ENCODE measurements at places on chromosomes 1 and 21. TPM values are rescaled to one million over a fixed set of nuclear protein-coding genes. Genes with fewer than 3 reads are reported as not detected.

GRCh38 chr1:26119892-26120608 lies 8.4 kb downstream of the PDIK1L start:
- no peak for DNase-seq

GRCh38 chr1:203173566-203173965 lies 2.1 kb downstream of the MYBPH start:
- DNase-seq: no peak

GRCh38 chr1:14686701-14687100 lies 88.2 kb downstream of the KAZN start:
- DNase-seq: no peak

GRCh38 chr1:10033359-10033845 lies 644 bp downstream of the UBE4B start:
- DNase-seq: no peak

DNA sequence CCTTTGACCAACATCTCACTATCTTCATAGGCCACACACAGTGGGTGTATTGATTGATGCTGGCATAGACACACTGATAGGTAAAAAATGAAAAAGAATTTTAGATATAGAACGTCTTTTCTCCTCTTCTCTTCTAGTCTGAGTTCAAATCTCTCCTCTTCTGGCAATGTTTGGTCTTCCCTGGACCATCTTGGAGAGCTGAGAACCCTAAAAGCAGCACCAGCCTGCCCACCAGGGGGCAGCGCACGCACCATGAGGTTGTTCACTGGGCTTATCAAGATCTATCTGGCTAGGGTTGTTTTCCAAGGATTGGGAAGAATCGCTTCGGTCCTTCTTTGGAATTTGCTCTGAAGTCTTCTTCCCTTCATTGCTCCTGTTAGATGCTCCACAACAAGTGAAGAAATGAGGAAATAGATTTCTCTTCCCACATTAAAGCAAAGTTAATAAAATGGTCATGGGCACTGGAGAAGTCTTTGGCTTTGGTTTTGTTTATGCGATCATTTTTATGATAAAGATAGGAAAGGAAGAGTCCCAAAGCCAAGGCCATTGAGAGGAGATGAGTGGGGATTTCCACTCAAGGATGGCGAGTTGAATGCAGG lies 104.0 kb upstream of the OLIG2 start:
- peak; percentile 72 for DNase-seq

DNA sequence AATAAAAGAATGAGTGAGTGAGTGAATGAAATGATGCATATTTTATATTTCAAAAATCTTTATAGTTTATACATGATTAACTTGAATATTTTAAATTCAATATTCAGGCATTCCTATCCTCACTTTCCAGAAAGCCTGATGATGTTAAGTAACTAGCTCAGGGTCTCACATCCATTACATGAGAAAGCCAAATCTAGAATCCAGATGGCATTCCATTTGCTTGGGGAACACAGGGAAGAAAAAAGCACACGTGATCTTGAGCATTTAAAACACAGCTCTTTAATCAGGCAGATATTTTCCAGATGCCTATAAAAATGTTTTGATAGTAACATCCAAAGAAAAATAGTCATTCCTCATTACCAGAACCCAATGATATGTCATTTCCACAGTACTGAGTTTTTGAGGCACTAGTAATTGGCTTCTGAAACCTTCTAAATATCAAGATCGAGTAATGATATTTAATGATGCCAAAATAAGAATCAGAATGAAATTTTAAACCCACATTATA lies 291.9 kb downstream of the DSCAM start:
- no peak for DNase-seq

- DNase-seq: no peak
Observed at GRCh38 chr1:91556556-91556955, 55.9 kb downstream of the CDC7 start.

DNA sequence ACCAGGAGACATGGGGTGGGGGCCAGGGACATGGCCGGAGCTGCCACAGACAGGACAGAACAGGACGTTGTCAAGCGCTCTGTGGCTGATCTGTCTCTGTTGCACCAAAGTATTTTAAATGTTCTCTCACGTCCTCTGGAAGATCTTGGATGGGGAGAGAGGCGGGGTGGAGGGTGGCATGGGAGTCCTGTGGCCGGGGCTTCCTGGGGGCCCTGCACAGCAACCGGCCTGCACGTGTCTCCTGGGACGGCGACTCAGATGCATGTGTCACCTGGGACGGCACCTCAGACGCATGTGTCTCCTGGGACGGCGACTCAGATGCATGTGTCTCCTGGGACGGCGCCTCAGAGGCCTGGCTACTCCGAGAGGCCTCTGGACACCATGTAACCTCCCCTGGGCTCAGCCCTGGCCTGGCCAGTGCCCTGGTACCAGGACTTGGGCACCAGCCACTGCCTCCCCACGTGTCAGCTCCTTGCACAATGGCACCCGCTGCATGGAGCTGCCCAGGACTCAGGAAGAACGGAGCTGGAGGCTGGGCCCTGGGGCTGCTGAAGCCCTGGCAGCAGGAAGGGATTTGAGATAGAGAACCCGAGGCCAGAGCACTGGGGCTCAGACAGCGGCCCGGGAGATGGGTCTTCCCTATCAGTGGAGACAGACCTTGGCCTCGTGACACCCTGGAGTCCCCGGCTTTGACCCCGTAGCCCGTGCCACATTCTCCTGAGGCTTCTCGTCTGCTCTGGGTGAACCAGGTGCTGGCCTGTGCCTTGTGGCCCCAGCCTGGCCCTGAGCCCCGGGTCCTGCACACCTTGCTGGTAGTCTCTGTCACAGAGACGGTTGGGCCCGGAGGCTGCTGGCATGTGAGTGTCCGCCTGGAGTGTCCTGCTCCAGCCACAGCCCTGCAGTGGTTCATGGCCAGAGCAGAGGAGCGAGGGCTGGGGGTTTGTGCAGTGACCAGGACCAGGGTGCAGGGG lies 14.7 kb upstream of the SLC19A1 start:
- peak; percentile 45 for DNase-seq

DNA sequence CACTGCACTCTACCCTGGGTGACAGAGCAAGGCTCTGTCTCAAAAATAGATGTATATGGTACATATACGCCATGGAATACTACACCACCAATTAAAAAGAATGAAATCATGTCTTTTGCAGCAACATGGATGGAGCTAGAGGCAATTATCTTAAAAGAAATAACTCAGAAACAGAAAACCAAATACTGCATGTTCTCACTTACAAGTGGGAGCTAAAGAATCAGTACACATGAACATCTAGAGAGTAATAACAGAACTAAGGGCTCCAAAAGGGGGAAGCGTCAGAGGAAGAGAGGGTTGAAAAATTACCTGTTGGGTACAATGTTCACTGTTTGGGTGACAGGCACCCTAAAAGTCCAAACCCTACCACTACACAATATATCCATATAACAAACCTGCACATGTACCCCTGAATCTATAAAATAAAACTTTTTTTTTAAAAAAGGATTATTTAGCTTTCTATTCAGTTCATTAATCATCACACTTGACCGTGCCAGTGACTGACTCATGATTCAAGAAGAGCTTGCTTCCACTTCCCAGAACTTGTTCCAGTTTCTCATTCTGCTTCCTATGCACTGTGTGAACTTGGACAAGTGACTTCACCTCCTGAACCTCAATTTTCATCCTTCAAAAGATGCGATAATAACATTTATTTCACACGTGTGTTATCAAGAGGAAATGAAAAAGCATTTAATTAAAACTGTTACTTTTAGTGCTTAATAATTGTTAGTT lies 109.6 kb downstream of the PLPP3 start:
- no peak for DNase-seq

DNA sequence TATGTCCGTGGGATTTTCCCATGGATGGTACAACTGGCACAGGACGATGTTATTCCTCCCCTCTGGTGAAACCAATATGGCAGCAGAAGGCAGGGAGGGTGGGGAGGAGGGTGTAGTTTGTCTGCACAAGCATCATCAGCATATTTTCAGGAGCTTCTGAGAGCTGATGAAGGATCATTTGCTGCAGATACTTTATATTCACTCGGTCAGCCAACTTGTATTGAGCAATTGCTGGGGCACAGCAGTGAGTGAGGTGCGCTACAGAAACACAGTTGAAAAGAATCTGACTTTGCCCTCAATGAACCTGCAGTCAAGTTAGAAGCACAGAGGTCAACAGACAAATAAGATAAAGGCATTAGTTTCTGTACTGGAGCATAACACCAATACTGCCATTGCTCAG lies 13.0 kb downstream of the PKP1 start:
- DNase-seq: no peak

GRCh38 chr1:45331436-45332345 lies 5.0 kb downstream of the HPDL start:
- no peak for DNase-seq

GRCh38 chr21:40638466-40639251 lies 208.3 kb downstream of the DSCAM start:
- DNase-seq: no peak

DNA sequence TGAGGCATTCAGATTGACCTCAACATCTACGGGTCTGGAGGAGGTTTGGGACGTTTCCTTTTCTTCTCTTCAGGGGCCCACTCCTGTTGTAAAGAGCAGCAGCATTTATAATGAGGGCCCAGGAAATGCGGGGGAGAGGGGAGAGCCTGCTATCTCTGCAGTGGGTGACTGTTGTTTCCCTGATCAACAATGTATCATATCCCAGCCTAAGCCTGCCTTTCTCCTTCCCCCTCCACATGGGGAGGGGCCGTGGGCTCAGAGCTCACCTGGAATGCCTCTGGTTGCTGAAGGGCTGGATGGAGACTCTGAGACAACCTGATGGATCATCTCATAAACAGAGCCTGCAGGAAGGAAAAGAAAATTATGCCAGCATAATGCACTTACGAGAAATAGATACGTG lies 36.0 kb upstream of the HAO2 start:
- DNase-seq: no peak

DNA sequence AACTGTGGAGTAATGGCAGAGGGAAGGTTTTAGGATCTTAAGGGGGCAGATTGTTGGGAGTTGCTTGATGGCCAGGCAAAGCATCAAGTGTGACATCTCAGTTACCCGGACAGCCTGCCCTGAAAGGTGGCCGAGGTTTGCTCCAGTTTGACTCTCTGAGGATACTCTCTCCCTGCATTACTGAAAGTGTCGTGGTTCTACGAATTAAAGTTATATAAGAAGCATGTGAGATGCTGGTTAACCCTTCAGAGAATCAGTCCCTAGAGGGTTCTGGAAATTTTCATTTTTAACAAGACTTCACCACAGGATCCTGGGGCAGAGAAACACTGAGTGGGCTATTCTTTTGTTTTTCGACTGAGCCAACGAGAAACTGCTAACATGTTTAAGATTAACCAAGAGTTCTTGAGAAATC lies 689 bp upstream of the ZNF644 start:
- DNase-seq: no peak

GRCh38 chr1:79373481-79374125 lies 367.1 kb upstream of the ADGRL4 start:
- no peak for DNase-seq

- DNase-seq: no peak
Observed at GRCh38 chr1:147560765-147561471, 19.6 kb downstream of the BCL9 start.

- DNase-seq: no peak
Observed at GRCh38 chr1:107789817-107790524, 175.0 kb downstream of the VAV3 start.

GRCh38 chr1:7493711-7494454 lies 277.2 kb upstream of the VAMP3 start:
- DNase-seq: no peak

GRCh38 chr1:154469844-154470560 lies 32.0 kb upstream of the TDRD10 start:
- DNase-seq: no peak

DNA sequence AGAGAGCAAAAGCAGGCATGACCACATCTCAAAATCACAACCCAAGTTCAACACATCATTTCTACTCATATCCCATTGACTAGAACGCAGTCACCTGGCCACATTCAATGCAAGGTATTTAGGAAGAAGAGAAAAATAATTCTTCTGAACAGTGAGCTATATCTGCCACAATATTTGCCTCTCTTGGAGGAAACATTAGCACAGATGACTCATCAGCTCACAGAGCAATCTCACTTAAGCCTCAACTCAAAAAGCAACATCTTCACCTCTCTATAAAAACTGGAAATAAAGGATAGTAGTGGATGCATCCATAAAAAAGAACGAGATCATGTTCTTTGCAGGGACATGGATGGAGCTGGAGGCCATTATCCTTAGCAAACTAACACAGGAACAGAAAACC lies 143.9 kb upstream of the FMN2 start:
- DNase-seq: no peak

DNA sequence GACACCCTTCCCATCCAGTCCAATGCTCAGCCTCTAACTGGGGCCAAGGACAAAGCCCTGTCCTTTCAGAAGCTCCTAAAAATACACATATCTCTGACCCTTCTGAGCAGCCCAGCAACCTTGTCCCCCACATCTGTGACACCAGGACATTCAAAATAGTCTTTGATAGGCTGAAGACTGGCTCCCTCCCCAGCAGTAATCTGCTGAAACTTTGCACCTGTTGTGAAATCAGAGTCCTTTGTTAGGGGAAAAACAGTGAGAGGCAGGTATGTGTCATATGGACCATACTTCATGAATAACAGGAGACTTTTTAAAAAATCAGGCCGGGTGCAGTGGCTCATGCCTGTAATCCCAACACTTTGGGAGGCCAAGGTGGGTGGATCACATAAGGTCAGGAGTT lies 82.4 kb upstream of the VAMP3 start:
- DNase-seq: no peak

GRCh38 chr1:91750398-91750996 lies 135.5 kb downstream of the TGFBR3 start:
- no peak for DNase-seq

DNA sequence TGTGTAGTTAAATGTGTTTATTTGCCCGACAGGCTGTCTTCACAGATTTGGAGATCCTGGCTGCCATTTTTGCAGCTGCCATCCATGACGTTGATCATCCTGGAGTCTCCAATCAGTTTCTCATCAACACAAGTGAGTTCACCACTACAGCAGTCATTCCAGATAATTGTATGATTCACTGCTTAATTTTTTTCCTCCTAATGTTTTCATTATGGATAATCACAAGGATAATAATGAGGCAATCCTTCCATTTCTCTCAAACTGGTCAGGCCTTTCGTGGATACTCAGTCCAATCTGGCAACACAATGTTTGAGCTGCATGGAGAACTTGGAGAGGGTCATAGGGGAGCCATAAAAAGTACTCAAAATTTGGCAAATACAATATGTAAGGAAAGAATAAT lies 168.3 kb upstream of the SGIP1 start:
- no peak for DNase-seq

GRCh38 chr21:16082038-16082816 lies 352.4 kb downstream of the USP25 start:
- no peak for DNase-seq

TRIM17 gene
- total RNA-seq: 1.3 TPM

AVPR1B gene
- total RNA-seq: not detected

CFHR3 gene
- total RNA-seq: not detected

ACOT11 gene
- total RNA-seq: 2.0 TPM

FCRLB gene
- total RNA-seq: not detected

PBX1 gene
- total RNA-seq: 0.37 TPM

CCDC190 gene
- total RNA-seq: not detected

CLCA1 gene
- total RNA-seq: not detected

CDKN2C gene
- 12.0 TPM for total RNA-seq

ZNHIT6 gene
- total RNA-seq: 20.7 TPM

SLC44A5 gene
- not detected for total RNA-seq

RBP7 gene
- total RNA-seq: not detected

TCEANC2 gene
- 14.0 TPM for total RNA-seq

APOBEC4 gene
- total RNA-seq: not detected

SLC6A17 gene
- total RNA-seq: 0.07 TPM

FMO1 gene
- total RNA-seq: not detected

KCNH1 gene
- not detected for total RNA-seq

LRRC53 gene
- not detected for total RNA-seq

NLRP3 gene
- total RNA-seq: 1.0 TPM

HSPB7 gene
- not detected for total RNA-seq

GPX7 gene
- 19.0 TPM for total RNA-seq
